ENCODE measurements at places on chromosomes 3 and 15.
A peak's percentile ranks its signal among the peaks of the same experiment; 100 is the strongest.

DNA sequence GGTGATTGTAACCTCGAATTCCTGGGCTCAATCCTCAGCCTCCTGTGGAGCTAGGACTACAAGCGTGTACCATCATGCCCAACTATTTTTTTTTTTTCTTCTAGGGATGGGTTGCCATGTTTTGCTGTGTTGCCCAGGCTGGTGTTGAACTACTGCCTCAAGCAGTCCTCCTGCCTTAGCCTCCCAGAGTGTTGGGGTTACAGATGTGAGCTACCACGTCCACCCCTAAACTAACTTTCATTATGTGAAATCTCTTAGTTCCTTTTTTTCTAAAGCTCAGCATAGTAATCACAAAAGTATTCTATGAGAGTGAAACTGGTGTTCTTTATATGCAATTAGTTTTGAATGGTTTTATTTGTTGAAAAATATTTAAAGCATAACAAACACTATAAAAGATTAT lies 92.1 kb downstream of the XRN1 start:
- no peak for DNase-seq

GRCh38 chr15:69781411-69782125 lies 316.1 kb downstream of the TLE3 start:
- DNase-seq = no peak

DNA sequence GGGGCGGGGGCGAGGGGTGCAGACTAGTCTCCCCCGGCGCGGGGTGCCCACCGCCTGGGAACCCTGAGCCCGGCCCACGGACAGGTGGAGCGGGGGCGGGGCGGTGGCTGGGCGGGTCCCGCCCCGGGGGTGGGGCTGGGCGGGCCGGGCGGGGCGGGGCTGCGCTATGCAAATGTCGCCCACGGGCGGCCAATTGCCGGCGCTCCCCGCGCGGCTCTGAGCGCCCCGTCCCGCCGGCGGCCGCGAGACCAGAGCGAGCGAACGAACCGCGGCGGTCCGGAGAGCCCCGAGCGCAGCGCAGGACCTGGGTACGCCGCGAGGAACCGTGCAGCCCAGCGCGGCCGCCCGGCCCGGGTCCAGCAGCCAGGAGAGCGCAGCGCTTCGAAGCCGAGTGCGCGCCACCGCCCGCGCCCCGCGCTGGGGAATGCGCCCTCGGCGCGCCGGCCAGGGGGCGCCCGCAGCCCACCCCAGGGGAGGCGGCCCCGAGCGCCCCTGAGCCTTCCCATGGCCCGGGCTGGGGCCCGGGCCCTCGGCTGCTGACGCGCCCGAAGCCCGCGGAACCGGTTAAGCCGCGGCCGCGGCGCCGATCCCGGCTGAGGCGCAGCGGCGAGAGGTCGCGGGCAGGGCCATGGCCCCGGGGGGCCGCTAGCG lies at the start of gene SEMA3F:
Gene SEMA3F, plus strand, starts transcription at position 485 of the 651 bp plus-strand sequence. CDS start 4,299 bp downstream, outside the sequence.
- no peak for DNase-seq

DNA sequence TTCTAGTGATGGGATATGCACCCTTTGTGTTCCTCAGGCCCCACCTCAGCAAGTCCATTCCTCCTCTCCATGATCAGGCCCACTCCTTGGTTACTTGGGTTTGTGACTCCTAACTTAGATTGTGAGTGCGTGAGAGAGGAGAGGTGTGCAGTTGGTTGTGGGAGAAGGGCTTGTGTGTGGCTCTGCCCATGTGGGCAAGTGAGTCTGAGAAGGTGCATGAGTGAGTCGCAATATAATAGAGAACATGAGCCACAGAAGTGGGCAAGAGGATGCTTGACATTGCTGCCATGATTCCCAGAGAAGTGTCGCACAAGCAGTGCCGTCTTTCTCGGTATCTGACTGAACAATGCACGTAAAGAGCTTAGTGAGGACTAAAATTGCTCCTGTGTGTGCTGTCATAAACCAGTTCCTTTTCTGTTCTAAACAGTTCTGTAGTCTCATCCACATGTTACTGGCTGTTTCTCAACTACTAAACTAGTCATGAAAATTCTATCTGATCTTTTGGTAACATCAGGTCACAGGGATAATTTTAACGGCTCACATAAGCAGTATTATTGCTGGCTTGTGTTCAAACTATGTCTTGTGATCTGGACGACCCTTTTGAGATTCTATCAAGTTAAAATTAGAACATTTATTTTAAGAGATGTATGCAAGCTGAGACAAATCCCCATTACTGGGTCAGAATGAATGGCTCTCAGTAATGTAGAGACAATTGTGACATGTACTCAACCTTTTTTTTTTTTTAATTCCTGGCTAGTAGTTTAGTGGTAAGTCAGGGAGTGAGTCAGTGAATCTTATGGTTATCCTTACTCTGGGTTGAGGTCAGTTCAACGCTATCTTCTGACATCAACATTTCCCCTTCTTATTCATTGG lies 25.6 kb downstream of the GYG1 start:
- no peak for DNase-seq

DNA sequence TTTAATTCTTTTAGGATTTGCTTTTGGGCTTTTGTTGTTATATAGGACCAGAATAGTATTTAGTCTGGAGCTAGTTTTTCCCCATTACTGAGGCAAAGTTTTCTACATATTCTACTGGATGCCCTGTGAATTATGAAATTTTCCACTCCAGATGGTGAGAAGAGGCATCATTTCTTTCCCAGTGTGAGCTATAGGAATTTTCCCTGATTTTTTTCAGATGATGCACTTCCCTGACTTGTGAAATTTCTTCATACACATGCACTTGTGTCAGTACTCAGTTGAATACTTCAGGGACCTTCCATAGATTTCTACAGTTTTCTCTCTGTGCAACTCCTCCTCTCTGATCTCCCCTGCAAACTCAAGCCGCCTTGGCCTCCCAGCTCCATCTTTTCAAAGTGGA lies 73.7 kb upstream of the SLCO2A1 start:
- DNase-seq = no peak

- peak; percentile 44 for DNase-seq
These were observed 318.6 kb downstream of the FGF12 start for GRCh38 chr3:192408647-192409200.

- DNase-seq = no peak
These were observed 82.2 kb upstream of the SLC25A26 start for GRCh38 chr3:66138336-66139313.

DNA sequence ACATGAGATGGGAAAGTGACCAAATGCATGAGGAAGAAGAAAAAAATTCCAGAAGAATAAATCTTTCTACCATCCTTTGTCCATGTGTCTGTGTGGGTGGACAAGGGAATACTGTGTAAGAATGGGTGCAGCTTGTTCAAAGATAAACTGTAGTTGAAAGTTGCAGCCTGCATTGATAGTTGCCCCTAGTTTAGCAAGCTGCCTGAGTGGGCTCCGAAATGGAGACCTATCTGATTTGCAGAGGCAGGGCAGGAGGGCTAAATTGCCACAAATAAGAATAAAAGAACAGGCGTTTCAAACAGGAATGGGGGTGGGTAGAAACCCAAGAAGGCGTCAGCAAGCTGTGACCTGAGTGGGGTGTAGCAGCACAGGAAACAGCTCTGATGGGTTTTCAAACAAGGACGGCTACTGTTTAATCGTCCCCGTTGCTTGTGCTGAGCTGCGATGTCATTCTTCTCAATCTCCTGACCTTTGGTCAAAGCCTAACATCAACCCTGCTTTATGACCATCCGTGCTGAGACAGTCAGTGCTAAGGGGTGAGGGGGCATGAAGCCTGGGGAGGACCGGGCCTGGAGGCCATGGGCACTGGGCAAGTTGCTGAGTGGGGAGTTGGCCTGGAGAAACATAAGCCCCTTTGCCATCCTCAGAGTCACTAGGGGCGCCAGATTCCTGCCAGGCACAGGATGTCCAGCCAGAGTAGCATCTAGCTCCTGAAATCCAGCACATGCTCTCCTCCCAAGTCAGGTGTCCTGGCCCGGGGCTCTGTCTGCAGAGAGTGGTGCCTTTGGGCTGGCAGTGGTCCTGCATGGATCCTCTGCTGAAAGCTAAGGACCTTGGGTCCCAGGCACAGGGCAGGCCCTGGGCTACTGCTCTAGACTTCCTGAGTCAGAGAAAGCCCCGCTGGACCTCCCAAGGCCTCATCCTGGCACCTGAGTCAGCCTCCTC lies 19.2 kb upstream of the C15orf39 start:
- DNase-seq = no peak

DNA sequence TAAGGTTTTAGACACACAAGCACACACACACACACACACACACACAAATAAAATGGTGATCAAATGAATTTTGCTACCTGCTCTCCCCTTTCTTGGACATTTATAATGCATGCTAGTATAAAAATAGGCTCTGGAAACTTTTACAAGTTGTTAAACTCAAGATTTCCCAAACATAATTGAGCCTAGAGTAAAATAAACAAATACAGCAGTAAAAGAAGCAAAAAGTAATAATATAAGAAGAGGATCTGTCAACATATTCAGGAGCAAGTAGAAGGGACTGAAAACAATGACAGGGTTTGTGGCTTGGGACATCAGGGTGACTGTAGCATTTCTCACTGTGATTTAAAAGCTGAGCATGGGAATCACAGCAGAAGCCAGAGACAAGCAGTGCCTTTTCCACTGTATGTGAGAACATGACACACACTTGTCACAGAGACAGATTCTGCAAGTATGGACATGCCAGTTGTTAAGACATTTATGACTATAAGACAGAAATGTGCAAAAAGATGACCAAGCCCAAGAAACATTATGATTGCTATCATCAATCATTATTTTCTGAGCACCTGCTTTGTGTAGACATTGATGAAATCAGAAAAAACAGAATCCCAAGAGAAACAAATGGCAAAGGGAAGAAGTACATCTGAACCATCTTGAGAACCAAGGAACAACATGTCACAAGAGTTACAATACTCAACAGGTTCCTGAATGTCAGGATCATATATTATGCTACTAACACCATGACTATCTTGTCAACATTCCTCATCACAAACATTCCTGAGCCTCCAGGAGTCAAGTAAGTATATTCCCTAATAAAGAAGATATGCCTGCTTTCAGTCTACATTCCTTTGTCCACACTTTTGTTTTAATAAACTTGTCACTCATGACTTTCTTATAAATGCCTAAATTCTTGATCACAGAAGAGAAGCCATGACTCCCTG lies 7.1 kb downstream of the THRB start:
- no peak for DNase-seq

DNA sequence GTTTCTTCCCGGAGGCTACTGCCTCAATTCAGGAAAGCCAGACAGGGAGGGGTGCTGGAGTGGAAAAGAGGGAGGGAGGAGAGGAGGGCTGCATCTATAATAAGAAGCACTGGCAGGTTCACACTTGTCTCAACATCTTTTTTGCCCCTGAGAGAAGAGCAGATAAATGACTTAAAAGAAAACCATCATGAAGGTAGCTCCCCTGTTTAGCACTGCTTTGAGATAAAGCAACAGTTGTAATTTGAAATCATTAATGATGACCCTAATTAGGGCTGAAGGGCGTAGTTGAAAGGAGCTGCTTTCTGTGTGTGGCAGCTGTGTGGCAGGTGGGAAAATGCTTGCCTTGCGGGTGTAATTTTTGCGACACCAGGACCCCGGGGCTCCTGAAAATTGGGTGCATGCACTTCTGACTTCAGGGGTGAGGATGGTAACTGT lies 222.8 kb upstream of the IL12A start:
- no peak for DNase-seq

DNA sequence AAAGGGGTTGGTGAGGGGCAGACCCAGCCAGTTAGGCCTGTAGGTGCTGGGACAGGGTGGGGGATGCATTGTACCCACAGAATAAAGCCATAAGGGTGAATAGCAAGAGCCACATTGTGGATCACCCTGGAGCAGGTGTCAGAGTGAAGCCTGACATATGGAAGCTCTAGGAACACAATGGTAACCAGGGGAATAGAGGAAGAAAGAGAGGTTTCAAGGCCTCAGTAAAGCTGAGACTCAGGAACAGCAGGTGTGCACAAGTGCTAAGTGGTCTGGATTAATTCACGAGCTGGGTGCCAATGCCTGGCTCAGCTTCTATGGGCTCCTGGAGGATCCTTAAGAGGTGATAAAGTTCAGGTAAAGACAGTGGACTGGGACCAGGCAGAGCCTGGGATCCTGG lies 323.7 kb upstream of the CTNNB1 start:
- no peak for DNase-seq
